ENCODE measurements at places on chromosomes 2 and 18.

DNA sequence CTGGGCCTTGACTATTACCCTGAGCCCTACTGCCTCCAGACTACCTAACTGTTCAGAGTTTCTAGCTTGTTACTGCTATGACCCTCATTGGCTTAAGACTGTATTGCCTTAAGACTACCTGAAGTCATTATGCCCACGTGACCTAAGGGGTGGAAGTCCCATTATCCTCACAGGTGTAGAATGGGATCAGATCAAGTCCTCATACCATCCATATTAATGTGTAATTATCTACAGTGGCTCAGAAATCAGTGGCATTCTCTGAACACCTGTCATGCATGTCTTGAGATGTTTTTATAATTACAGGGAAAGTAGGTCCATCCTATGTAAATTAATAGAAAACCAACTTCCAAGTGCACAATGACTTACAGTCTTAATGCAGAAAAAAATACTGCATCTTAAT is 124.0 kb upstream of the CDC42EP3 start:
- DNase-seq = no peak

GRCh38 chr2:221808488-221808887 is 236.4 kb upstream of the EPHA4 start:
- DNase-seq = no peak

DNA sequence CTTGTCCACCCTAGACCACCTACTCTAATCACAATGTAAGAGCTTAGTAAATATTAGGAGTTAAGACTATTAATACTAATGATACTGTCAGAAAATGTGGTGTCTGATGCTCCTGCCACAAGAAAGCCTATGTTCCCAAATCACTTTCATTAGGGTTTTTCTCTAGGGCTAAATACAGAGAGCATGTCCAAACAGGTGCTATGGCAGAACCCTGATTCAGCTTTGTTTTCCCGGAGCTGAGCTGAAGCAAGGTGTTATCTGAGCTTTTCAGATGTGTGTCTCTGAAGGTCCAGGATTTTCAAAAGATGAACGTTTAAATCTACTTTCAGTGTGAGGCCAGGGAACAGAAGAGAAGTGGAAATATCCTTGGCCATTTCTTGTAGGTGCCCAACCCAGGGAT is 40.6 kb downstream of the CPO start:
- DNase-seq = no peak

DNA sequence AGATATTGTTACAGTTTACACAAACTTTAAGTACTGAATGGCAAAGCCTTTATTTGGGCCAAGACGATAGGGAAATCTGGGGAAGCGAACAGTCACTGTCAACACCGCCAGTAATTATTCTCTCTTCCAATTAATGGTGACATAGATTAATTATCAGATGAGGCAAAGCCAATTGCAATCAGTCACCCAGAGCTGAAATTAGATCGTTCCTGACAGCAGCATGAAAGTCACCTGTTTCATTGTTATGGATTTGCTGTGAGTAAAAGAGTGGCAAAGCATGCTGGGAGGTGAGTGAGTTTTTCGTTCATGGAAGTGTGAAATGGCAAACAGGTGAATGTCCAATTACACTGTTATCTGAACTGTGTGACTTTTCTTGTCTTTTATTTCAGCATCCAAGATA is 164.8 kb upstream of the KLHL14 start:
- DNase-seq = no peak
